ENCODE measurements at places on chromosomes 4 and X.

GRCh38 chr4:38026158-38026740, 66.1 kb downstream of the PTTG2 start:
- no peak for DNase-seq

- no peak for DNase-seq
Measured at GRCh38 chr4:69522554-69522953, 26.8 kb upstream of the UGT2B4 start.

GRCh38 chr4:119011607-119011988, 122.9 kb downstream of the SYNPO2 start:
- no peak for DNase-seq

DNA sequence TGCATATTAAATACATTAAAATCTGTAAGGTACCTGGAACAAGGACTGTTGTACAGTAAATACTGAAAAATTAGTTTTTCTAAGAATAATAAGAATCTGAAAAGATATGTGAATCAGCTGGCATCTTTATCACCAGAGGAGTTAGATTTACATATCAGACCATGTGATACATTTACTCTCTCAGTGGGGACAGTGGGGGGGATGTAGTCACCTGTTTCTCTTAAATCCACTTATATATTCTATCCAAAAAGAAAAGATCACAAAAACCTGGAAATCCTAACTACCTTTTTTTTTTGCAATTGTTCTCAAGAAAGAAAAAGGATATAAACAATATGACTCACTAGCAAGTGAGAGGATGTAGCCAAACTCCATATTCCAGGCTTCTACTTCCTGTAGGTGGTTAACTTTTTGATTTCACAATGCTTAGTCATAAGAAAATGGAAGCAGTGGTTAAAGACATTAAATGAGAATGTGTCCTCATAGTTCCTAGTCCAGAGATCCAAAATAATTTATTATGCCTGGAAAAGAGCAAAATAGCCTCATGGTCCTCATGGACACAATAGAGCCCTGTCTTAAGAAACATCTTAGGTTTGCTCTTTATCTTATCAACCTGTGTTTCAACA, 22.5 kb upstream of the MYOZ2 start:
- no peak for DNase-seq

- no peak for DNase-seq
Measured at GRCh38 chrX:16666541-16666940, 16.6 kb downstream of the S100G start.

DNA sequence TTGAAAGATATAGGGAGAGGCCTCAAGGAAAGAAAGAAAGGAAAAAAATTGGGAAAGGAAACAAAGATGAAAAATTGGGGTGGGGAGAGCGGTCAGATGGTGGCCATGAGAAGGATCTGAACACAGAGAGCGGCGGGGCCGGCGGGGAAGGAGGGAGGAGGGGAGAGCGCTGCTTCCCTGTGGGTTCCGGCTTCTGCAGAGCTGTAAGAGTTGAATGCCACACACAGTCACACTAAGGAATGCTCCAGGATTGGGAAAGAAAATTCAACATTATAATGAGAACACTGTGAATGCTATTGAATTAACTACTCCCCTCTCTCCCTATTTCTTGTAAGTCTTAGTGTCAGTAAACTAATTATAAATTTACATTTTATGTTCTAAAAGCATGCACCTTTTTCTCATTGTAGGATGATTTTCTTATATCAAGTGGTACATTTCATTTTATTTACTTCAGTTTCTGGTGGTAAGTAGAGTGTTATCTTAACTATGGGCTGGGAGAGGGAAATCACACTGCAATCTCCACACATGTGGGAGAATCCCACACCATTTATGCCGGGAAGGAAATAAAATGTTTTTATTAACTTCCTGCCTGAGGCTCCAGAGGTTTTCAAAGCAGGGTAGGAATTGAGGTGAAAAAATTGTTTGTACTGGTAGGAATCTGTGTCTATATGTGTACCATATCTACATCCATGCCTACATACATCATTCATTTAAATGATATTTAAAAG, 904 bp downstream of the F11 start:
- no peak for DNase-seq

- DNase-seq, result no peak
Measured at GRCh38 chr4:109930464-109930863, 17.8 kb downstream of the EGF start.

DNA sequence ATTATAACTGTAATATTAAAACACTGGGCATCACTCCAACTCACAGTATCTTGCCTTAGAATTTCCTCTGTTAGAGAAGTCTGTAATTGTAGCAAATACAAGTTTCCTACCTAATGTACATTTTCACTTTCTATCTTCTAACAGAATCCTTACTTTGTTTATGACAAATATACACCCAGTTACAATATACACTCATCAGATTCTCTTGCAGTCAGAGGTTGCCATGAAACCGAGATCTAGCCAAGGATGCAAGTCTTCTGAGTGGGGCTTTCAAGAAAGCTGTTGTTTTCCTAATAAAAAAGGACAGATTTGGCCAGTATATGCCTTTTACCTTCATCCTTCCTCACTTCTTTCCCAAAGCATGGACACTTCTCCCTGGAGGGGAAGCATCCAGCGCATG, 228.9 kb downstream of the SCFD2 start:
- no peak for DNase-seq

DNA sequence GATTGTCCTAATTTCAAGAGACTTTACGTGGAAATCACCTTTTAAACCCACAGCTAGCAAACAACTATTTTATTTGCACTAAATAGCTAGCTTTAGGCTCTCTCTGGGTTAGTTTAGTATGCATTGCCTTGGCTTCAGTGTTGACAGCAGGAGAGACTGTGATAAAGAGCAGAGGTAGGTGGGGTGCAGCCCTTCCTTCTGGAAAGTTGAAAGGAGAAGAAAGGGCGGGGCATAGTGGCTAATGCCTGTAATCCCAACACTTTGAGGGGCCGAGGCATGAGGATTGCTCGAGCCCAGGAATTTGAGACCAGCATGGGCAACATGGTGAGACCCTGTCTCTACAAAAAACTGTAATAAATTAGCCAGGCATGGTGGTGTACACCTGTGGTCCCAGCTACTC, 29.0 kb upstream of the TMEM154 start:
- DNase-seq, result no peak

DNA sequence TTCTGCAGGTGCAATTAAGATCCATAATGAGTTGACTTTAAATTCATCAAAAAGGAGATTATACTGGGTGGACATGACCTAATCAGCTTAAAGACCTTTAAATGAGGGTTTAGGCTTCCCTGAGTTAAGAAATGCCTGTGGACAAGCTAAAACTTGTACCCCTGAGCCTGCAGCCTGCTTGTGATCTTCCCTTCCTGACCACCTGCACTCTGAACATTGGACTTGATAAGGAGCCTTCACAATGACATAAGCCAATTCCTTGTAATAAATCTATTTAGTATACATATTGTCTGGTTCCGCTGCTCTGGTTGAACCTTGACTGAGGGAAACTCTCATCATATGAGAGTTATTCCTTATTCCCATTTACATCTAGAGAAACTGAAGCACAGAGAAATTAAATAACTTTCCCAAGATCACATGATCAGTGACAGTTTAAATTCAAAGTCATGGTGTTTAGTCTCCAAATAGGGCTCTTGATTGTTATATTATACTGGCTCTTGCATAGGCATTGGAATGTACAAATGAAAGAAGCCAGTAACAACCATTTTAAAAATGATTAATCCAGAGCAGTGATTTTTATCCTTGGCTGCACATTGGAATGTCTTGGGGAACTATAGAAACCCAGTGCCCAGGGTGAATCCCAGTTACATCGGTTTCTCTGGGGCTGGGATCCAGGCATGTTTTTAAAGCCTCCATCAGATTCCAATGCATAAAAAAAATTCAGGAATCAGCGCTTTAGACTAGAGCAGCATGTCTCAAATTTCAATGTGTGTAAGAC, 136.1 kb downstream of the MSL3 start:
- DNase-seq, result no peak

- no peak for DNase-seq
Measured at GRCh38 chr4:170395773-170396172, 306.0 kb upstream of the AADAT start.

DNA sequence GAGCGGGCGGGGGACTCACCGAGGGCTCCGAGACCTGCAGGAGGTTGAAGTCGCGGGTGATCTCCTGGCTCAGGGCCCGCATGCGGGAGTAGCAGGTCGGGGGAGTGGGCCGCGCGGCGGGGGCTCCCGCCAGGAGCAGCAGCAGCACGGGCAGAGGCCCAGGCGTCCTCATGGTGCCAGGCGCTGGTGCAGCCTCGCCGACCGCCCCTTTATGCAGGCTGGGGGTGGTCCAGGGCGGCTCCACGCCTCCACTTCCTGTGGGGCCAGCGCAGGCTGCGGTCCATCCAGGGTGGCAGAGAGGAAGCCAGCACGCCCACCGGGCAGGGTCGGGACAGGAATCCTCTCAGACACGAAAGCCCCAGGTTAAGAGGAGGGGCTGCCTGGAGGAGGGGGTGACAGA, at the start of gene CYTL1:
Gene CYTL1 (minus strand): TSS at position 185 of the 400 bp plus-strand sequence. CDS start 13 bp downstream, at position 172.
- no peak for DNase-seq

- no peak for DNase-seq
Measured at GRCh38 chrX:12986886-12987285, 12.0 kb downstream of the TMSB4X start.

- no peak for DNase-seq
Measured at GRCh38 chr4:139154538-139154937, 22.5 kb downstream of the ELF2 start.

GRCh38 chr4:8746523-8747466, 124.8 kb downstream of the HMX1 start:
- no peak for DNase-seq

- DNase-seq, result no peak
Measured at GRCh38 chrX:4668802-4669536, 955.5 kb upstream of the PRKX start.

- DNase-seq, result no peak
Measured at GRCh38 chrX:46957297-46957696, 45.1 kb downstream of the JADE3 start.

- DNase-seq, result no peak
Measured at GRCh38 chr4:685679-686412, 3.1 kb downstream of the SLC49A3 start.

DNA sequence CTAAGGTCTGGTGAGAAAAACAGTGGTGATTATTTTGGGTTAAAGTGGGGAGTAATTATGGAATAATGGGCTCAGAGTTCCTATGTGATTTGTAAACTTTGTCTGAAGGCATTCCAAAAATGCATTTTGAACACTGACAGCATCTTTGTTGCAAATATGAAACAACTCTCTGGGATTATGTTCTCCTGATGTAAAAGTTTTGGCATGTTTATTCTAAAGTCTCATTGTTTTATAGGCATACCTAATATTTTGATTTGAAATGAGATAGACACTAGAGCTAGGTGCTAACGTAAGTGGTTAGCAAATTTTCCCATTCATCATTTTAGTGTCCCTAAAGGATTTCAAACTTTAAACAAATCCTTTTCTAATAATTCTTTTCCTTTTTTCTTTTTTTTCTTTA, 140.9 kb upstream of the ANXA3 start:
- DNase-seq, result no peak
